ENCODE measurements at places on chromosomes 2 and 18.

DNA sequence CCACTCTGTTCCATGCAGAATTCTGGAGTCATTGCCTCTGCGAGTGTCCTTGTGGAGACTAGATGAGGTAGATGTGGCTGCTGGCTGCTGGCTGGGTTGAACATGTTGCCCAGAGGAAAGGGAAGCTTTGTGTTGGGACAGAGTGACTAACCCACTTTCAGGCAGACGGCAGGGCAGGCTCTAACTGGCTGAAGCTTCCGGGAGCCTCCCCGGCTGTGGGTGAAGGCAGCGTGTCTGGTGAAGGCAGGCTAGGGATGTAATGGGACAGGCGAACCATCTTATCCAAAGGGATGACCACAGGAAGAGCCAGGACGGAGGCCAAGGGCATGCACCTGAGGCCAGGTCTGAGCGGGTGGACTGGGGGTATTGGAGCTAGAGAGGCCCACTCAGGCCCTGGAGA lies 16.0 kb downstream of the ASPRV1 start:
- DNase-seq, result no peak

- DNase-seq, result no peak
Observed at GRCh38 chr18:75916624-75916982, 489.1 kb upstream of the SMIM21 start.

- DNase-seq, result no peak
Observed at GRCh38 chr2:46434851-46435273, 44.5 kb upstream of the TMEM247 start.

DNA sequence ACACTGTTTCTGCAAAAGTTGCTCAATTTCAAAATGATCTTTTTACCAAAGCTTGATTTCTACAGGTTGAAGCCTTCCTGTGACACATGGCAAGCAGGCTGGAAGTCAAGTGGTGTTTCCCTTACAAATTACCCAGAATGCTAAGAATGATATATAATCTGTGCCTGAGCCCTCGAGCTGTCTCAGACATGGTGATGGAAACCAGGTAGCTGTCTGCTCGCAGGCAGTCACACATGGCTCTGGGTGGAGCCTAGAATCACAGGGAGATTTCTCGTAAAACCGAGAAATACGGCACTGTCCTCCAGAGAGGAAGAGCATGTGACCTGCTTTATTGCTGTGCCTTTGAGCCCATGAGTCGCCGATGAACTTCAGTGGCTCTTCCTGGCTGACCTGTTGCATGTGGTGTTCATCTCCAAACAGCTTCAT lies 392.9 kb downstream of the ZNF521 start:
- no peak for DNase-seq

DNA sequence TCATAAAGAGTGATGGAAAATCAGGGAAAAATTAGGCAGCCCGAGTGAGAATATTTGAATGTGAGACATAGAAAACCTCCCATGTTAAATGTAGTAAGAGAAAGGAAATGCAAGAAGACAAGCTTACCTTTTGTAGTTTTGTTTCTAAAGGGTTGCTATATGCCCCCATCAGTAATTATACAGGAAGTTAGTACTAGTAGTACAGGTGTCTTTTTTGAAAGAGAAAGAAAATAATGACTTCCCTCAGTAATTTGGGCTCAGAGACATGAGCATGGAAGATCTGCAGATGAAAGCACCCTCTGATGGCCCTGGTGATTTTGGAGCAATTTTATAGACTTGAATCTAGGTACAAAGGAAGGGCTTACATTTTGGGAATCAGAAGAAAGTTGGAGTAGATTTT lies 80.8 kb downstream of the RHBDD1 start:
- DNase-seq, result no peak

DNA sequence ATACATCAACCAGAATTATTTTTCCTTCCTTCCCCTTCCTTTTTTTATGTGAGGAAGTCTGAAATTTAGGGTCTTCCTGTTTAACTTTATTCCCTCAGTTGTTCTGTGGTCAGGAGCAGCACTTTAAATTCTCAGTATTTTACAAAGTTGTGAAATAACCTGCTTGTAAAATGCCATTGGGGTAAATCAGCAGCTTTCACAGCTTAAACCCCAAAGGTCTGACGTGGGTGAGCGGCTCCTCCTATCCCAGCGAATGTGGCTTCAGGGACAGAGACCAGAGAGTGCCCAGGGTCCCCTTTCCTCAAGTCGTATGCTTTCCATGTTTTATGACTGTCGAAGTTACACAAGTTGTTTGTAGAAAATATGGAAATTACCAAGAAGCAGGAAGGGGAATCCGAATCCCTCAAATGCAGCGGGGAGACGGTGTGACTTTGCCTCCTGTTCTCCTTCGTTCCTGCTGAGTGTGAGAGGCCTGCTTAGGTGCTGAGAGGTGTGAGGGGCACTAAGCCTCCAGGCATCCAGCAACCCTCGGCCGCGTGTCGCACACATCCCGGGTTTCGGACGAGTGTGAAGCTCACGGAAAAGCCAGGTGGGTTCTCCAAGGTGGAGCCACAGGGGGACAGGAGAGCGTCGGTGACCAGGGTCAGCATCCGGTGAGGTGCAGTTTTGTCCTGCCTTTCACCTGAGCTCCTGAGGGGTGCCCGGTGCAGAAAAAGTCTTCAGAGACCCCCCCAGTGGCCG lies 10.8 kb upstream of the KCNG2 start:
- DNase-seq, result no peak

DNA sequence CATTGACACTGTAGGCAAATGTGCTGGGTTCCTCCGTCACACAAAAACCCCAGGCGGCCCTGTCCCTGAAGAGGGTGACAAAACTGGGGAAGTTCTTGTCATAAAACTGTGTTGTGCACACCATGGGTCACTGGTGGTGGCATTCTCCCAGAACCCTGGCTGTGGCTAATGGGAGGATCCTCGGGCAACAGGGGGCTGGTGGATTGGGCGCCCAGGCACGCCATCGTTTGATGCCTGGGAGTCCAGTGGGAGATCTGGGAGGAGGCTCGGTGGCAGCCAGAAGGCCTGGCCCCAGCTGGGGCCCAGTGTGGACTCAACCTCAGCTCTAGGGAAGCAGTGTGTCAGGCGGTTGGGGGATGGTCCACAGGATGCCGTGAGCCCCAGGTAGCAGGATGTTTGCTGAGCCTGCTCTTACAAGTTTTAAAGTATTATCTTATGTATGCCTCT lies 140.7 kb downstream of the ACOXL start:
- no peak for DNase-seq

DNA sequence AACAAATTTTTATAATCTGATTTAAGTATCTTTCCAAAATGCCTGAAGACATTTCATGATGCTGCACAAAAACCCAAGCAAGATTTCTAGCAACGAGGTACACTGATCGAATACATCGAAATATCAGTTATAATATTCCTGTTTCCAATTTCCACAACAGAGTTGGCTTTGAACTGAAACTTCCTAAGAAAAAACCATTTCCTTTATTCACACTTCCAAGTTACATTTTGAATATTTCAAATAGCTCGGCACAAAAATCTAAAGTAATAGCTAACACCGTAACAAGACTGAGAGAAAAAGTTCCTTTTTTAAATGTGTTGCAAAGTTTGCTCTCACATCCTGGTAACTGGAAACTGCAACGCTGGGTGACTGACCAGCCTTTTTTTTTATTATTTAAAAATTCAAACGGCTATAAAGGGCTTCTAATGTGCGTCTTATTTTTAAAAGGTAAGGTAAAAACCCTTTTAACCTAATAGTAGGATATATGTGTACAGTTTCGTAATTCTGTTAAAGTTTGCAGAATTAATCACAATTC lies 1.7 kb downstream of the HNRNPLL start:
- no peak for DNase-seq

DNA sequence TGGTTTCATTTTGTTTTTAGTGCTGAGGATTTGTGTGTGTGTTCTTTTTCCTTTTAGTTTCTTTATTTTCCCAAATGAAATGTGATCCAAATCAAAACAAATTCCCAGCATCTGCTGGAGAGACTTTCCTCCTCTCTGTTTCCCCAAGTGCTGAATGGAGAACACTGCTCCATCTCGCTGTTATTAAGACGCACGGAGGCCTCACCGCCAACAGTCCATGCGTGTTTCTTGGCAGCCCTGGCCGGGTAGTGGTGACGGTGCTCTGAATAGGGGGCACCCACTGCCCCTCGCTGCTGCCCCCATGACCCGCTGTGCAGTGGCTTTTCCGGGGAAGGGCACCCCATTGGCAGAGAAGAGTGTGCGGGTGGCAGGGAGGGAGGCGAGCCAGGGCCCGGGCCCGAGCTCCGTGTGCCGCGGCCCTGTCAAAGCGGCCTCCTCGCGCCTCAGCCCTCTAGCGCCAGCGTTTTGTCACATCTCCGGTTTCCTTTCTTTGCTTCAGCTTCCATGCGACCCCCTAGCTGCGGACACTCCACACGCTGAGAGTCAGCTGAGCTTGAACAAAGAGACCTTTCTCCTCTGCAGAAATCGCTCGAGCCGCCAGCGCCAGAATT lies 473.7 kb upstream of the SALL3 start:
- DNase-seq, result no peak

DNA sequence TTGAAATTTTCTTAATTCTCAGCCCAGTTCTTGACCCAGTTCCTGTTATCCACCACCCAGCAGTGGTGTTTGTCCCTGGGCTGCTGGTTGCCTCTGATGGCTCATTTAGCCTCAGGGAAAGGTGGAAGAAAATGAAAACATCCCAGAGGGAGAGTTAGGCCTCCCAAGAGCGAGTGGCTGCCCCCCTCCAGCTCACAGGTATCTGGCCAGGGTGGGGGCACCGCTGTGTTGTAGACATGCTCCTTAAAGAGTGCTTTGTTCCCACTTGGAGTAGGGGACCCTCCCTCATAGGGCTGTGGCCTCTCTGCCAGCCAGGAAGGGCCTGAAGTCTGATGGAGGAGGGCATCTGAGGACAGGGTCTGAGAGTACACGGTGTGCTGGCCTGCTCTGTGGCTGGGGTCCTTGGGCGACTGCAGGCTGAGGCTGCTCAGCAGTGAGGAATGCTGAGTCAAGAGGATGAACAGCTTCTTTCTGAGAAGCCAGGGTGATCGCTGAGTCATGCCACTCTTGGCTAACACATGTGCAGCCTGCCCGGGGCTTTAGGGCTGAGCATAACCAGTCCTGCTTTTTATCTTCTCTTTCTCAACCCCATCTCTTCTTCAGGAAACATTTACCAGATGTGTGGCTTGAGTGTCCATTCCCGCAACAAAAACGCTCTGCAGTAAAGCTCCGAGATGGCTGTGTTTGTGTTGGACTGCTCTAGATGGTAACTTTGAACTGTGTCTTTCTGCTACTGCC lies 72.3 kb downstream of the IL1R2 start:
- DNase-seq, result no peak

GRCh38 chr2:229033816-229034215 lies 237.3 kb downstream of the PID1 start:
- no peak for DNase-seq

GRCh38 chr2:69538872-69539548 lies 101.8 kb upstream of the NFU1 start:
- DNase-seq, result no peak

GRCh38 chr18:8816220-8816619 lies 110.9 kb downstream of the MTCL1 start:
- DNase-seq, result no peak

DNA sequence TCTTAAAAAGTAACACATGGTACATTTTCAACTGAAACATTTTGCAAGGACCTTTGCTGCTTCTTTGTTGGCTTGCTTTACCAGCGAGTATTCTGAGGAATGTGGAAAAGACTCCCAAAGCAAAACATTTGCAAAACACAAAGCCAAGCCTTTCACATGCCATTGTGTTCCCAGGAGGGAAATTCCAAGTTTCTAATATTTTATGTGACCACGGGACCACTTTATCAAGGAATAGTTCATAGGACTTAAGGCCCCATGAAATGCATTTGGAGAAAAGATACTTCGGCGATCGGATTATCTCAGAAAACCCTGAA lies 26.2 kb downstream of the CYP27C1 start:
- no peak for DNase-seq

GRCh38 chr2:70371753-70372152 lies 69.9 kb upstream of the FAM136A start:
- no peak for DNase-seq

DNA sequence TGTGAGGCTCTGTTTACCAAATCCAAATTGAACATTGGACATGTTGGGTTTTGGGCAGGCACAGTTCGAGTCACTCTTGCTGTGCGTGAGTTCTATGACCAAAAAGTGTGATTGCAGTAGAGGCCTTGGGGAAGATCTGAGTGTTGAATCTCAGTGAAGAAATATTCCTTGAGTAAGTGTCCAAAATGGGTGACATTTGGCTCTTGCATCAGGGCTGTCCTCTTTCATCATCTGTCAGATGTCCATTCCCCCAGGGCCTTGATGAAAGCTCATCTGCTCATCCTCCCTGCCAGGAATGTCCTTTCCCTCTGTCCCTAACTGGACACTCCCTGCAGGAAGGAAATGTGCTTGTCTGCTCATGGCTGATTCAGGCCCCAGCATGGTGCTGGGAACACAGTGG lies 6.4 kb upstream of the SFTPB start:
- no peak for DNase-seq

DNA sequence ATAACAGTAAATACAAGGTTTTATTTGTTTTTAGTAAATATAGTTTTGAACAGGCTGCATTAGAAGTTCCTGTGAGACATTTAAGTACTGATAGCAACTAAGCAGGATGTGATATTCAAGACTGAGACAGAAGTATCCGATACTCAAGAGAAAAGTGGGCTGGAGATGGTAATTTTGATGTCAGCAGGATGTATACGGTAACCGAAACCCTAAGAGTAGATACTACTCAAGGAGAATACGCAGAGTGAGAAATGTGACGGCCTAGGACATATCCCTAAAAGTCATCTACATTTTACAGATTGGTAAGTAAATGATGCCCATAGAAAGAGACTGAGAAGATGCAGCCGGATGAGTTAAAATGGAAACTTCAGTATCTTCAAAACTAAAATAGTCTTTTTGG lies 115.4 kb downstream of the GORASP2 start:
- DNase-seq, result no peak

GRCh38 chr2:137287913-137288639 lies 522.7 kb downstream of the THSD7B start:
- no peak for DNase-seq

GRCh38 chr2:27029051-27029450 lies 3.7 kb upstream of the TMEM214 start:
- no peak for DNase-seq

GRCh38 chr2:201452058-201452921 lies 750 bp downstream of the STRADB start:
- no peak for DNase-seq

- DNase-seq, result no peak
Observed at GRCh38 chr2:3122525-3122924, 255.1 kb downstream of the EIPR1 start.

DNA sequence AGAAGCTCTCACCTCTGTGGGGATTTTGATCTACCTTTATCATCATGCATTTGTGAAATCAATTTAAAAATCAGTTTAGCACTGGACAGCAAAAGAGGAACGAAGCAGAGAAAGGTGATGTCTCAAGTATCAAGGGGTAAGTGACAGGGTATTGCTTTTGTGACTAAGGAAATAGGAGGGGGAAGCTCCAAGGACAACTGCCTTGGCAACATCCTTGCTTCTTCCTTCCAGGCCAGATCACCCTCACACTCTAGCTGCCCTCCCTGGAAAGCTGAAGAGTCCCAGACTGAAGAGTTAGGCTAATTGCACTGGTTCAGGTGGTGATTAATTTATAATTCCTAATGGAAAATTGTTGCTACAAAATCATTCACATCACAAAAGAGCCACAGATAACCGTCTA lies 859.1 kb upstream of the ACVR2A start:
- no peak for DNase-seq
